ENCODE measurements at places on chromosomes 11 and 22.

DNA sequence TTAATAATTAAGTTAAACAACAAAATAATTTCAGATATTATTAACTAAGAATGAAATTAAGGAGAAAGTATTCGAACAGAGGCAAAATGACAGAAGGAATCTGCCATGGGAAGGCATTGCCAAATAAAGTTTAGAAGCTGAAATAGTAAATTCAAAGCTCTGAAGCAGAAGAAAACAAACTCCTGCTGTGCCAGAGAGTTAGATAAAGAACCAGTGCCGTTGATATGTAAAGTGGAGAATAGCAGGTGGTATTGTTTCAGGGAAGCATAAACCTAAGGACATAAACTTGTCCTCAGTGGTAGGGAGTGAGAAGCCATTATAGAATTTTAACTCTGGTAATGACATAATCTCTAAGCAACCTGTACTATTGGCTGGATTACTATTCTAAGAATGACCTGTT lies 2.7 kb upstream of the HBG2 start:
- H3K36me3 ChIP-seq, result no peaks in the 10 kb centered on the region
- no peak overlapping the region for H3K27ac ChIP-seq
- H3K4me3 ChIP-seq, result no peak overlapping the region
- H3K4me1 ChIP-seq, result no peaks in the 10 kb centered on the region

- no peak for DNase-seq
- no peaks in the 10 kb centered on the region for H3K27me3 ChIP-seq
- no peak overlapping the region for H3K27ac ChIP-seq
- no peak overlapping the region for H3K4me3 ChIP-seq
- peaks cover 13% of the 10 kb centered on the region for H3K4me1 ChIP-seq
- H3K36me3 ChIP-seq, result no peaks in the 10 kb centered on the region
Measured at GRCh38 chr11:69922596-69923111, 103.4 kb upstream of the FGF3 start.

GRCh38 chr22:48498526-48499331 lies 1328.9 kb downstream of the BRD1 start:
- H3K4me1 ChIP-seq, result no peaks in the 10 kb centered on the region
- H3K4me3 ChIP-seq, result no peak overlapping the region
- no peak for DNase-seq
- no peaks in the 10 kb centered on the region for H3K27me3 ChIP-seq

GRCh38 chr11:67114275-67114896 lies 4.7 kb upstream of the KDM2A start:
- no peaks in the 10 kb centered on the region for H3K27me3 ChIP-seq
- no peaks in the 10 kb centered on the region for H3K36me3 ChIP-seq
- peak; percentile 43 for DNase-seq
- peaks cover 22% of the 10 kb centered on the region for H3K4me1 ChIP-seq
- no peak overlapping the region for H3K4me3 ChIP-seq

DNA sequence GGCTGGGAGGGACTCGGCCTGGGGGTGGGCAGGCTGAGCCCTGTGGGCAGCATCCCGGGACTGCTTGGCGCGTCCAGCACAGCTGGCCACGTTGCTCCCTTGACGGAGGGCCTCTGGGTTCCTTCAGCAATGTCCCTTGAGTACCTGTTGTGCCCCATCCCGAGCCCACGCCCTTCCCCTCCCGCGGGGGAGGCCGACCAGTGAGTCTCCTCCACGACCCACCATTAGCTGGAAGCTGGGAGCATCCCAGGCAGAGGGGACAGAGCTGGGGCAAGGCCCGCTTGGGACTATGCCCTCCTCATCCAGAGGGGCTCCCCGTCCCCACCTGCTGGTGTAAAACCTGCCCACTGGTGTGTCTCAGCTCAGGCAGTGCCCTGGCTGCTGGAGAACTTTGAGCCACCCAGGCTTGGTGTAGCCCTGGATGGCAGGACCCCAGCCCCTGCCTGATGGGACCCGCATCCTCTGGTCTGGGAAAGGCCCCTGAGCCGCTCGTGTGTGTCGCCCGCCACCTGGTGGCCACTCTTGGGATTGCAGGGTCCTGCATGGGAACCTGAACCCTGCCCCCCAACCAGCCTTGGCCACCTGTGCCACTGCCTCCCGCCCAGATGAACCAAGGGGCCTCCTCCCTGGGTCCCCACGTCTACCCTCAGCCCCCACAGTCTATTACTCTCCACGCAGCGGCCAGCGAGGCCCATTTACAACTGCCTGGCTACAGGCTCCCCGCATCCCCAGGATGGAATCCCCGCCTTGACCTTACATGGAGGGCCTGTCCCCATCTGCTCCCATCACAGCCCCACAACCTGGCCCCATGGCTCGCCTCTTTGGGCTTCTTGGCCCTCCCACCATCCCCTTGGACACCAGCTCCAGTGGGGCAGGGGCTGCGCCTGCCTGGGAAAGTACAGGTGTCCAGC lies 16.6 kb upstream of the ARHGAP8 start:
- no peaks in the 10 kb centered on the region for H3K4me1 ChIP-seq
- H3K36me3 ChIP-seq, result no peaks in the 10 kb centered on the region
- H3K4me3 ChIP-seq, result no peak overlapping the region
- no peak overlapping the region for H3K27ac ChIP-seq
- peak; percentile 76 for DNase-seq

GRCh38 chr22:49599039-49599438 lies 228.6 kb downstream of the BRD1 start:
- no peak overlapping the region for H3K4me3 ChIP-seq
- H3K27ac ChIP-seq, result no peak overlapping the region
- H3K36me3 ChIP-seq, result no peaks in the 10 kb centered on the region
- DNase-seq, result no peak
- no peaks in the 10 kb centered on the region for H3K27me3 ChIP-seq

GRCh38 chr11:86477495-86478155 lies 102.9 kb downstream of the CCDC81 start:
- DNase-seq, result no peak
- no peak overlapping the region for H3K4me3 ChIP-seq
- peak overlapping the region; percentile 9 for H3K27ac ChIP-seq
- no peaks in the 10 kb centered on the region for H3K36me3 ChIP-seq
- peaks cover 19% of the 10 kb centered on the region for H3K4me1 ChIP-seq

- no peak overlapping the region for H3K27ac ChIP-seq
- DNase-seq, result no peak
- no peaks in the 10 kb centered on the region for H3K36me3 ChIP-seq
- no peaks in the 10 kb centered on the region for H3K4me1 ChIP-seq
Measured at GRCh38 chr11:127996825-127997224, 590.5 kb downstream of the ETS1 start.

GRCh38 chr11:66987158-66987620 lies 12.1 kb downstream of the C11orf86 start:
- no peak for DNase-seq
- H3K4me3 ChIP-seq, result no peak overlapping the region
- no peaks in the 10 kb centered on the region for H3K4me1 ChIP-seq
- H3K27me3 ChIP-seq, result no peaks in the 10 kb centered on the region
- no peak overlapping the region for H3K27ac ChIP-seq

DNA sequence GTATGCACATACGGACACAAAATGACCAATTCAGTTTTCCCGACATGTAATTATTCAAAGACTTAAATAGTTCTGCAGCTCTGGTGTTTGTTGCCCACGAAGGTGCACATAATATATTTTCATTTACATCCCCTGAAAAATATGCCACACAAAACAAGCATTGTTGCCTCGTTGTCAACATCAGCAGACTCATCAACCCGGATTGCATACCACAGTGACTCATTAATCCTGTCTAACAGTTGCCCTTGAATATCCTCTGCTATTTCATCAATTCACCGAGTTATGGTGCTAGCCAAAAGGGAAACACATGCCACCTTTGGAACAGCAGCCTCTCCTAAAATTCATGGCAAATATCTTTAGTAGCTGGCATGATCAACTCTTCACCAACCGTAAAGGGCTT lies 582.2 kb downstream of the LRRC4C start:
- H3K4me3 ChIP-seq, result no peak overlapping the region
- H3K36me3 ChIP-seq, result no peaks in the 10 kb centered on the region
- no peaks in the 10 kb centered on the region for H3K27me3 ChIP-seq

DNA sequence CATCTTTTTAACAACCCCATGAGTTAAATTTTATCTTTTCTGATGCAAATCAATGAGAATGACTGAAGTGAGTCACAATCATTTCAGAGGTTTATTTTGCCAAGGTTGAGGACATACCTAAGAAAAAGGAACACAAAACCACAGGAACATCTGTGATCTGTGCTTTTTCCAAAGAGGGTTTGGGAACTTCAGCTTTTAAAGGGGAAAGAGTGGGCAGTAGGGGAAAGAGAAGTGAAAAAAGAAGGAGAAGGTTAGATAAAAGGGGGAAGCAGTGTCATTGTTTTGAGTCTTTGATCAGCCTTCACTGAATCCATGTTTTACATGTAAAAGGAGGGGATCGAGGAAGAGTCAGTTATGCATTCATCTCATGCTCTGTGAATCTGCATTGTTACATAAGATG lies 45.3 kb upstream of the SPON1 start:
- H3K4me1 ChIP-seq, result no peaks in the 10 kb centered on the region
- DNase-seq, result no peak
- no peaks in the 10 kb centered on the region for H3K27me3 ChIP-seq
- no peak overlapping the region for H3K4me3 ChIP-seq
- H3K27ac ChIP-seq, result no peak overlapping the region

- H3K27me3 ChIP-seq, result no peaks in the 10 kb centered on the region
- H3K27ac ChIP-seq, result no peak overlapping the region
Measured at GRCh38 chr11:109309153-109309552, 112.8 kb upstream of the C11orf87 start.

GRCh38 chr11:20488352-20488751 lies 100.8 kb downstream of the PRMT3 start:
- H3K27me3 ChIP-seq, result no peaks in the 10 kb centered on the region
- no peak for DNase-seq
- H3K27ac ChIP-seq, result no peak overlapping the region
- H3K36me3 ChIP-seq, result no peaks in the 10 kb centered on the region

GRCh38 chr11:69320756-69321741 lies 27.1 kb downstream of the MYEOV start:
- H3K36me3 ChIP-seq, result no peaks in the 10 kb centered on the region
- no peak for DNase-seq
- H3K27ac ChIP-seq, result no peak overlapping the region
- no peak overlapping the region for H3K4me3 ChIP-seq

DNA sequence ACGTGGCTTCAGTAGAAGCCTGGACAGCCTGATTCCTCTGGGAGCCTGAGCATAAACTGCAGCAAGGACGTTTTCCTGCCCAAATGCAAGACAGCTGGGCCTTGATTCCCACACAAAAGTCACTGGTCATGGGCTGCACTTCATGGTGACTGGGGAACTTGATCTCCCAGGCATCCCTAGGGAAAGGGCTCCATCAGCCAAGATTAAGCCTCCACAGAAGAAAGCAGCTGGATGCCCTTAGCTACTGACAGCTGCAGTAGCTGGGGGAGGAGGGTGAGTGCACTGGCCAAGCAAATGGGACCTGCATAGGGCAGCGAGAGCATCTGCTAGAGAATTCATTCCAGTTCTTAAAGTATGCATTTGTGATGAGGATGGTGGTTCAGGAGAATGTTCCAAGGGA lies 267.4 kb upstream of the ISX start:
- H3K27ac ChIP-seq, result no peak overlapping the region
- no peak for DNase-seq
- no peaks in the 10 kb centered on the region for H3K4me1 ChIP-seq
- no peaks in the 10 kb centered on the region for H3K27me3 ChIP-seq
- H3K36me3 ChIP-seq, result no peaks in the 10 kb centered on the region

DNA sequence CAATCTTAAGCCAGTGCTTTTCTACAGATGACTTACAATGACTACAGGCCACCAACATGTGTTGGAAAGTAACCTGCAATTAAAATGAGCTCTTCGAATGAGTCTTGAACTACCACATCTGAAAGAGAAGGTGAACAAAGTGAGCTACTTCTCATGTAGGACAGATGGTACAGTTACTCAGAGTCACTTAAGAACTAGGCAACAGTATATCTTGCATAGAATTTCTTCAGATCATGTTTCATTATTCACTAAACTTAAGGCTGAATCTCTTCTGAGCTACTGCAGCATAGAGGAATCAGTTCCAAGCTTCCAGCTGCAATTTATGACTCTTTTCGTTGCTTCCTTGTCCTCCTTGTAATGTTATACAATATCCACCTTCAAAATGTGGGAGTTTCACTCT lies 270.9 kb downstream of the TTC28 start:
- H3K4me3 ChIP-seq, result no peak overlapping the region
- DNase-seq, result no peak
- no peak overlapping the region for H3K27ac ChIP-seq
- H3K4me1 ChIP-seq, result no peaks in the 10 kb centered on the region
- H3K36me3 ChIP-seq, result no peaks in the 10 kb centered on the region

GRCh38 chr11:125210066-125210465 lies 45.5 kb downstream of the PKNOX2 start:
- no peak overlapping the region for H3K4me3 ChIP-seq
- no peak overlapping the region for H3K27ac ChIP-seq

- peaks cover 43% of the 10 kb centered on the region for H3K4me1 ChIP-seq
- no peaks in the 10 kb centered on the region for H3K36me3 ChIP-seq
- H3K27ac ChIP-seq, result peak overlapping the region; percentile 89
- H3K4me3 ChIP-seq, result no peak overlapping the region
- no peaks in the 10 kb centered on the region for H3K27me3 ChIP-seq
- DNase-seq, result no peak
Measured at GRCh38 chr11:63699896-63700295, 18.6 kb downstream of the RTN3 start.

GRCh38 chr11:100706179-100706578 lies 19.1 kb downstream of the ARHGAP42 start:
- no peak for DNase-seq
- no peaks in the 10 kb centered on the region for H3K36me3 ChIP-seq
- H3K4me1 ChIP-seq, result peaks cover 9% of the 10 kb centered on the region
- no peaks in the 10 kb centered on the region for H3K27me3 ChIP-seq

- no peaks in the 10 kb centered on the region for H3K36me3 ChIP-seq
- no peak overlapping the region for H3K27ac ChIP-seq
- H3K4me1 ChIP-seq, result no peaks in the 10 kb centered on the region
- no peak for DNase-seq
- no peak overlapping the region for H3K4me3 ChIP-seq
Measured at GRCh38 chr22:25680956-25681355, 61.0 kb upstream of the MYO18B start.

Measured in thyroid gland (tissue), 4 donors.